ENCODE measurements at places on chromosomes 7 and 10.

DNA sequence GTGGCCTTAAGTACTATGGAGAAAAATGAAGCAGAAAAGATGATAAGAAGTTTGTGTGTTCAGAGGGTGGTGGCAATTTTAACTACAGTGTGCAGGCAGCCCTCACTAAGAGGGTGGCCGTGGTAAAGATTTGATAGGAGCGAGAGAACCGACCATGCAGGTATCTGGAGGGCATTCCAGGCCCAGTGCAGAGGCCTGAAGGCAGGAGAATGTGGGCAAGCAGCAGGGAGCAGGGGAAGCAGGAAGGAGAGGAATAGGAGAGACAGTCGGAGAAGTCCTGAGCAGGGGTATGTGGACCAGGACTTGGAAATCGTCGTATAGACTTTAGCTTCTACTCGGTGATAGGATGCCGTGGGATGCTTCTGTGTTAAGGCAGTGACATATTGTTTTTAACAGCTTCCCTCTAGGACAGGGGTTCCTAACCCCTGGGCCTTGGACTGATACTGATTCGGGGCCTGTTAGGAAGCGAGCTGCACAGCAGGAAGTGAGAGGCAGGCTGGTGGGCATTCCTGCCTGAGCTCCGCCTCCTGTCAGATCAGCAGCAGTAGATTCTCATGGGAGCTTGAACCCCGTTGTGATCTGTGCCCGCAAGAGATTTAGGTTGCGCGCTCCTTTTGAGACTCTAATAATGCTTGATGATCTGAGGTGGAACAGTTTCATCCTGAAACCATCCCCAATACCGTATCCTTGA, 227.2 kb downstream of the CCDC3 start:
- H3K27me3 ChIP-seq: no peaks in the 10 kb centered on the region
- peaks cover 2% of the 10 kb centered on the region for H3K4me1 ChIP-seq
- H3K4me3 ChIP-seq: no peak overlapping the region

GRCh38 chr7:32916006-32916405, 24.4 kb upstream of the KBTBD2 start:
- H3K27me3 ChIP-seq: no peaks in the 10 kb centered on the region
- no peak overlapping the region for H3K4me3 ChIP-seq
- peaks cover 5% of the 10 kb centered on the region for H3K36me3 ChIP-seq

DNA sequence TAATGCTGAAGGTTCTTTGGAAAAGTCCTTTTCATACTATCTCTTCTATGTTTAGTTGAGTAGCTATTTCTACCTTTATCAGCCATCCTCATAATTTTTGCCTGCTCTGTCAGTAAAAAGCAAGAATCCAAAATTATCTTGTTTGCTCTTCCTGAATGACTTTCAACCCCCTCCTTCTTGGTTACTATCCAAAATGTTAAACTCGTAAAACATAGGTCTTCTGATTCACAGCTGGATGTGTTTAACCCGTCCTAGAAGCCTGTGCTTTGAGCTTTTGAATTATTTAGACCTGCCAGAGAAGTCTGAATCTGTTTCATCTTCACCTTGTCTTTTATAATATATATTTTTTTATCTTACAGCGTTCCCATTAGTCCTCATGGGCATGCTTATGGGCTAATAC, 136.4 kb upstream of the MDFIC start:
- H3K36me3 ChIP-seq: peaks cover 2% of the 10 kb centered on the region
- H3K27me3 ChIP-seq: no peaks in the 10 kb centered on the region
- DNase-seq: no peak
- no peak overlapping the region for H3K4me3 ChIP-seq
- no peak overlapping the region for H3K27ac ChIP-seq
- peaks cover 42% of the 10 kb centered on the region for H3K4me1 ChIP-seq

DNA sequence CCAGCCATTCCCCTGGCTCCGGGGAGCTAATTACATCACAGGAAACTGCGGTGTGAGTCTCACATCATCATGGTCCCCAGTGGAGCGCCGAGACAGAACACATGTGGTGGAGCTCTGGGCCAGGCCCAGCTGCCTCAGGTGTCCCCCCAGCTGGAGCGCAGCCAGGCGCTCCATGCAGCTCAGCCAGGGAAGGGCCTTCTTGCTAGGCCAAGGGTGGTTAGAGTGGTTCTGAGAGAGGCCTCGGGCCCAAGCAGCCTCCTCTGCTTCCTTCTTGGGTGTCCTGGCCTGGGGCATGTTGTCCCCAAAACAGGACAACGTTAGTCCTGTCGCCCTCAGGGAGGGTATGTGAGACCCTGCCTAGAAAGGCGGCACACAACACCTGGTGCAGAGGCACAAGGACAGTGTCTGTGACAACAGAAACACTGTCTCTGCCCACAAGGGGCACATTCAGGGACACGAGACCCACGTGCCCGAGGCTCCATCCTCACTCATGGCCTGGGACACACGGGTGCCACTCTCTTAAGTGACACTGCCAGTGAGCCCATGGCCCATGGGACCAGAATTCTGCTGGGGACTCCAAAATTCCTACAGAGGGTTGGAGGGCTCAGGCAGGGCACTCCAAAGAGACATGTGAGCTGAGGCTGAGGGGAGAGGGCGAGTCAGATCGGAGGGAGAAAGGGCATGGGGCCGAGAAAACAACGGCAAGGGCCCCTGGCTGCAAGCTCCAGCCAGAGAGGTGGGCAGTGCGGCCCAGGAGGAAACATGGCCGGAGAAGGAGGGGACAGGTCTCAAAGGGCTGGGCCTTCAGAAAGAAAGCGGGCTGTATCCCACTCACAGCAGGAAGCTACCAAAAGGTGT, 37.0 kb upstream of the RET start:
- no peaks in the 10 kb centered on the region for H3K36me3 ChIP-seq
- no peak overlapping the region for H3K4me3 ChIP-seq
- DNase-seq: peak; percentile 15
- H3K4me1 ChIP-seq: no peaks in the 10 kb centered on the region

DNA sequence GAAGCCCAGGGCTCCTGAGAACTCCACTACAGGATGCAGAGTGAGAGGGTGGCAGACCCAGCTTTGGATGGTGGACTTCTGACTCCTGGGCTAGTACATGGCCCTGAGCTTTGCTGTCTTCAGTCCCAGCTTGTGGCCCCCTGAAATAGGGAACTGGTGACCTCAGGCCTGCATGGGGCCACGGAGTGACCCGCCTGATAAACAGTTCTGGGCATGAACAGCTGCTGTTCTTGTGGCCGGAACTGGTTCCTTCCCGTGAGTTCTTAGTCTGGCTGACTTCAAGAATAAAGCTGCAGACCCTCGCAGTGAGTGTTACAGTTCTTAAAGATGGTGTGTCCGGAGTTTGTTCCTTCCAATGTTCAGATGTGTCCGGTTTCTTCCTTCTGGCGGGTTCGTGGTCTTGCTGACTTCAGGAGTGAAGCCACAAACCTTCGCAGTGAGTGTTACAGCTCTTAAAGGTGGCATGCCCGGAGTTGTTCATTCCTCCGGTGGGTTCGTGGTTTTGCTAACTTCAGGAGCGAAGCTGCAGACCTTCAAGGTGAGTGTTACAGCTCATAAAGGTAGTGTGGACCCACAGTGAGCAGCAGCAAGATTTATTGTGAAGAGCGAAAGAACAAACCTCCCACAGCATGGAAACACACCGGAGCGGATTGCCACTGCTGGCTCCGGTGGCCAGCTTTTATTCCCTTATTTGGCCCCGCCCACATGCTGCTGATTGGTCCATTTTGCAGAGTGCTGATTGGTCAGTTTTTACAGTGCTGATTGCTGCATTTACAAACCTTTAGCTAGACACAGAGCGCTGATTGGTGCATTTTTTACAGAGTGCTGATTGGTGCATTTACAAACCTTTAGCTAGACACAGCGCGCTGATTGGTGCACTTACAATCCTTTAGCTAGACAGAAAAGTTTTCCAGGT, 268.0 kb downstream of the ZEB1 start:
- DNase-seq: no peak
- peaks cover 20% of the 10 kb centered on the region for H3K27me3 ChIP-seq
- H3K4me3 ChIP-seq: no peak overlapping the region

DNA sequence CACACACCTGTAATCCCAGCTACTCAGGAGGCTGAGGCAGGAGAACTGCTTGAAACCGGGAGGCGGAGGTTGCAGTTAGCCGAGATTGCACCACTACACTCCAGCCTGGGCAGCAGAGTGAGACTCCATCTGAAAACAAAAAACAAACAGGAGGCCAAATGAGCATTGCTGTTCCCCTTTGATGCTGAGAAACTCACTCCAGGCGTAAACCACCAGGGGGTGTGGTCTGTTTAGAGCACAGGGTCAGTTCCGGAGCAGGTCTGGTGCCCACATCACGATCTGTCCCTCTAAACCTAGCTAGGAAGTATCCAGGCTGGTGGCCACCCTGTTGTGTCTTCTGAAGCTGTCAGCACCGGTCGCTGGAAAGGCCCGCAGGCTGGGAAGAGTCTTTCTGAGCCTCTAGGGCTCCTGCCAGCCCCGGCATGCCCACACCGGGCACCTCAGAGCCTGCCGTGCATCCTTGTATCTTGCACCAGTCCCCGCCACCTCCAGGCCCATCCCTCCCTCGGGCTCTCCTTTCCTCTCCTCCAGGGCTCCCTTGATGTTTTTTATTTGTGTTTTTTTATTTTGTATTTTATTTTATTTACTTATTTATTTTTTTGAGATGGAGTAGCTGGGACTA, 66.3 kb upstream of the SH2B2 start:
- no peak overlapping the region for H3K4me3 ChIP-seq
- no peaks in the 10 kb centered on the region for H3K4me1 ChIP-seq
- no peaks in the 10 kb centered on the region for H3K27me3 ChIP-seq
- no peak for DNase-seq

DNA sequence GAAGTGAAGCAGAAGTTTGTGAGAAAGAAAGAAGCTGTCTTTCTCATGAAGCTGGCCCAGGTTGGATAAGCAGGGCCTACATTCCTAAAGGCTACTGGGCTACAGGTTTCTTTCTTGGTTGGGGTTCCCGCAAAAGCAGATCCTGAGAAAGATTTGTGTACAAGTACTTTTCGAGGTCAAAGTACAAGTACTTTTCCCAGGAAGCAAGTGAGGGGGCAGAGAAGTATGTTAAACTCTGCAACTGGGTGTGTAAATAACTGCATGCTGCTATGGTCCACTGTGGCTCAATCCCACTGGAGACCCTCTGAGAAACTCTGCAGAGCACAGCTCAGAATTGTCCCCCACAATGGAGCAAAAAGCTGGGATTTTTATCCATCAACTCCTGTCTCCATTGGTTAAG, 28.7 kb downstream of the LSM5 start:
- no peak for DNase-seq
- no peaks in the 10 kb centered on the region for H3K4me1 ChIP-seq
- H3K27me3 ChIP-seq: peaks cover 2% of the 10 kb centered on the region
- no peak overlapping the region for H3K4me3 ChIP-seq
- no peaks in the 10 kb centered on the region for H3K36me3 ChIP-seq

DNA sequence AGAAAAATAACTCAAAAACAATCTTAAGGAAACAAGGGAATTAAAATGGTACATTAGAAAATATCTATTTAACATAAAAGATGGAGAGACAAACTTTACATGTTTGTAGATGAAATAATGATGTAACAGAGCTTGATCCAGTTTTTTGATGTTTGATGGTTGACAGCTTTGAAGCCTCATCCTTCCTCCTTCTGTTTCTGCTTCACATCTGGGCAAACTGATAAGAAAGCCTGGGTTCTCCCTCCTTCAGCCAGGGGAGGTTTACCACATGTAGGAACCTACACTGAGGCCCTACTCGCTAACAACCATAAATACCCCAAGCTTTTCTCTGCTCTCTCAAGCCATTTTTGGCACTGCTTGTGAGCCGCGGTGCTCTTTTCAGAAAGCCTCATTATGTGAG, 82.8 kb upstream of the ZNF32 start:
- DNase-seq: no peak
- H3K36me3 ChIP-seq: no peaks in the 10 kb centered on the region
- peaks cover 5% of the 10 kb centered on the region for H3K27me3 ChIP-seq
- H3K4me3 ChIP-seq: no peak overlapping the region
- H3K27ac ChIP-seq: no peak overlapping the region

- no peak overlapping the region for H3K4me3 ChIP-seq
- no peak for DNase-seq
- peaks cover 10% of the 10 kb centered on the region for H3K27me3 ChIP-seq
- H3K36me3 ChIP-seq: no peaks in the 10 kb centered on the region
- no peak overlapping the region for H3K27ac ChIP-seq
- H3K4me1 ChIP-seq: peaks cover 10% of the 10 kb centered on the region
Measured at GRCh38 chr7:112079673-112080072, 126.5 kb downstream of the DOCK4 start.

DNA sequence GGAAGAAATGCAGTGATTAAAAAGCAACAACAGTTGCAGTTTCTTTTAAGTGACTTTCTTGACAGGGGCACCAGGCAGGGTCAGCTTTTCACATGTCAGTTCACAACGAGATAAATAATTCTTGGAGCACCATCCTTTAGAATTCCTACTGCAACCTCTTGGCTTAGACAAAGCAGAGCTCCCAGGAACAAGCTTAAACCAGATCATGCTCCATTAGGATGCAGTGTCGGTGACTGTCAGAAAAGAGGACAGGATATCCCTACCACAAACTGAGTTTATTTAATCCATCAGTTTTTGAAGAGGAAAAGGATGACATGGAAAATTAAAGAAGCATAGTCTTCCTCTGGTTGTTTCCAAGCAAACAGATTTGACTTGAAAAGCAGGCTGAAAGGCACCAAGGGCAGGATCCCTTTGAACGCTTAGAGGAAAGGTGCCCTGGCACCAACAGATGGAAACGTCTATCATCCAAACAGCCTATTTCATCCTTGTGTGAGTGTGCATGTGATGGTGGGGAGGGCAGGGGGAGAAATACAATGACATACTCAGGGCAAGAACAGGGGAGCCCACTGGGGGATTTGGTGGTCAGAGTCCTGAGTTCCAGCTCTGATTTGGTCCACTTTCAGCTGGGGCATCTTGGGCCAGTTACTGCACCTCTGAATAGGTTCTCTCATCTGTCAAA, 332.1 kb upstream of the AOAH start:
- H3K27me3 ChIP-seq: no peaks in the 10 kb centered on the region
- no peak overlapping the region for H3K4me3 ChIP-seq
- DNase-seq: no peak
- no peaks in the 10 kb centered on the region for H3K4me1 ChIP-seq
- H3K27ac ChIP-seq: no peak overlapping the region
- H3K36me3 ChIP-seq: peaks cover 34% of the 10 kb centered on the region

GRCh38 chr7:36232971-36233550, 80.0 kb downstream of the EEPD1 start:
- H3K27me3 ChIP-seq: no peaks in the 10 kb centered on the region
- H3K4me1 ChIP-seq: no peaks in the 10 kb centered on the region
- no peak for DNase-seq
- no peak overlapping the region for H3K4me3 ChIP-seq

- no peaks in the 10 kb centered on the region for H3K36me3 ChIP-seq
- peaks cover 15% of the 10 kb centered on the region for H3K4me1 ChIP-seq
- peaks cover 24% of the 10 kb centered on the region for H3K27me3 ChIP-seq
- no peak overlapping the region for H3K27ac ChIP-seq
- no peak overlapping the region for H3K4me3 ChIP-seq
- no peak for DNase-seq
Measured at GRCh38 chr7:17952387-17952786, 12.1 kb upstream of the SNX13 start.

- no peak overlapping the region for H3K4me3 ChIP-seq
- no peak overlapping the region for H3K27ac ChIP-seq
- no peaks in the 10 kb centered on the region for H3K27me3 ChIP-seq
- no peaks in the 10 kb centered on the region for H3K36me3 ChIP-seq
Measured at GRCh38 chr7:91169830-91170191, 94.4 kb upstream of the FZD1 start.

All from activated CD4-positive, alpha-beta memory T cell treated with anti-CD3 and anti-CD28 coated beads, Interleukin-2, amount 10 ng/mL, durations not matched to agents 7 days and 5 days (primary cell).